Fibroblast of skin of left biceps (primary cell): ENCODE measurements at places on chromosomes 12 and 14.

- DNase-seq, result no peak
Observed at GRCh38 chr12:52944683-52945388, 4.1 kb upstream of the KRT18 start.

- DNase-seq, result no peak
Observed at GRCh38 chr14:90523544-90523943, 126.7 kb downstream of the CALM1 start.

DNA sequence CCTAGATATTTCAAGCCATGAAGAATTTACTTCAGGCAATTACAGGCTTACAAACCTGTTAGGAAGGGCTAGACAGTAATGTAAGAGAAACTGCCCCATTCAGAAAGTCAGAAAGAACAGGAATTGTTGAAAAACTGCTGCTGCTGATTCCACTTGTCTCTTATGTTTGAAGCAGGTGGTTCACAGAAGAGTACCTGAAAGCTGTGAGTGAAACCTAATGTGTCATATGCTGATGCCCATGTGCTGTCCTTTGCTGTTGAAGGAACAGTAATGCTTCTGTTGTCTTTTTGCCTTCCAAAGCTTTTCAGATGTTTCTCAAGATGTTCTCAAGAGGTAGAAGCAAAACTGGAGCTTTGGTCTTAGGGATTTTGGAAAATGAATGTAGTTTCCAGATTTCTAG lies 39.0 kb downstream of the MNAT1 start:
- DNase-seq, result no peak

- no peak for DNase-seq
Observed at GRCh38 chr12:55955800-55956508, 9.9 kb downstream of the PMEL start.

DNA sequence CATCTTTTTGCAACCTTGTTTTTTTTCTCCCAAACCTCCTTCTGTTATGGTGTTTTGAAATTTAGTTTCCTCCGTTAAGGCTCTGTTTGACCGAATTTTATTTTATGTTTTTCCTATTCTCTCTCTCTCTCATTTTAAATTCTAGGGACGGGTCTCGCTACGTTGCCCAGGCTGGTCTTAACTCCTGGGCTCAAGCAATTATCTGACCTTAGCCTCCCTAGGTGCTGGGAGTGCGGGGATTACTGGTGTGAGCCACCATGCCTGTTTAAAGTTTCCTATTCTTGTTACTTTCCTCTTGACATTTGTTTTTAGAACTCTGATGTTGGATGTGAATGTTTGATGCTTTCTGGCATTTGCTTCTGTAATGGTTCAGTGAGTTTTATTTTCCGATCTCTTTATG lies 1.0 kb downstream of the ZC3H14 start:
- DNase-seq, result no peak

GRCh38 chr14:35430459-35431199 lies 26.1 kb upstream of the NFKBIA start:
- DNase-seq, result no peak

DNA sequence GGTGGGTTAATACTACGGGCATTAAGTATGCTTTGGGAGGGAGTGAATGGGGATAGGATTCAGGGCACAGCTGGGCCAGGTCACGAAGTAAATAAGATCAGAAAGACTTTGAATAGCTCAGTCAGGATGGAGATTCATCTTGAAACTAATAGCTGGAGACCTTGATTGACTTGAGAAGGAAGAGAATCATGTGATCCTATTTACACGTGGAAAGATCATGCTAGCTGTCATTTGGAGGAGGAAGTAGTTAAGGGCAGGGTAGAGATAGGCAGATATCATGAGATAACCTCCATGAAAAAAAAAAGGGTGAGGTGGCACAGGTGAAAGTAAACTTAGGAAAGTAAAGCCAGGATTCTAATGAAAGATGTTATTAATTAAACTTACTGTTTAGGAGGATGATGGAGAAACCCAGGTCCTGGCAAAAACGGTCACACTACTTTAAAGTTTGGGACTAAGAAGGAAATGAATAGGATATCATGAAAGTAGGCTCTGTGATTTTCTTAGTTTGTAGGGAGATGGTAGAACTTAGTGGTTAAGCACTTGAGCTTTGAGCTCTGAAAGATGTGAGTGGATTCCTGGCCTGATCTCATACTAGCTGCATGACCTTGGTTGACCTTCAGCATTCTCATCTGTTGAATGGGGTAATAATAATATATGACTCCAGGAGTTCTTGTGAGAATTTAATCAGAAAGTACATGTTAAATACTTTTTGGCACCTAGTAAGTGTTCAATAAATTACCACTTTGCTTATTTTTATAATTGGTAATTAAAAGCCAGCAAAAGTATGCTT lies 439.0 kb downstream of the NRXN3 start:
- no peak for DNase-seq

DNA sequence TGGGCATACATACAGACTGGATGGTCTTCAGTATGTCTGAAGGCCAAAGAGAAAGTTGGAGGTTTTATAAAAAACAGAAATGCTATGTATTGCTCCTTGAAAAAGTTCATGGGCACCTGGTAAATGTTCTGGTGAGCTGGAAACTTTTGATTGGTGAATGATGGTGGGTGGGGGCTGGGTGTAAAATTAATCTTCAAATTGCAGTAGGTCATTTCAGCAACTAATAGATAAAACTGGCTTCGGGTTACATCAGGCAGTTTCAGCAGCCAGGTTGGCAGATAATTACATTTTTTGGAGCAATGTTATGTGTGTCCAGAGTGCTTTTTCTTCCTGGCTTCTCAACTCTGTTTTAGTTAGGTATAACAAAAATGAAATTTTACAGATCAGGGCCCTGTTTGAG lies 35.3 kb downstream of the SDR9C7 start:
- no peak for DNase-seq

DNA sequence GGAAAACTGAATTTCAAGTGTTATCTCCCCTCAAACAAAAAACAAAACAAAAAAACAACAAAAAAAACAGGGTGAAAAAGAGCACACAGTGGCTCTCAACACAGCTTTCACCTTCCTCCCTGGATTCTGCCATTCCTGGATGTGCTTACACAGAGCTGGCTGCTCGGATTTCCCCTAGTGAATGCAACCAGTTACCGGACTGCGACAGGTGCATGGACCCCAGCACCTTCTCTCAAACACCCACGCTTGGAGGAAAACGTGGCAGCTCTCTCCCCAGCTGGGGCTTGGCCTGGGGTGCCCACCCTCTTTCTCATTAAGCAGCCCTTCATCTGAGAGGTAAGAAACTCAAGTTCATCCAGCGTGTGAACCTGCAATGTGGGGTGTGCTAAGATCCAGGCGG lies 33.5 kb upstream of the DICER1 start:
- DNase-seq, result no peak

GRCh38 chr14:79426103-79426755 lies 785.1 kb downstream of the DIO2 start:
- no peak for DNase-seq

DNA sequence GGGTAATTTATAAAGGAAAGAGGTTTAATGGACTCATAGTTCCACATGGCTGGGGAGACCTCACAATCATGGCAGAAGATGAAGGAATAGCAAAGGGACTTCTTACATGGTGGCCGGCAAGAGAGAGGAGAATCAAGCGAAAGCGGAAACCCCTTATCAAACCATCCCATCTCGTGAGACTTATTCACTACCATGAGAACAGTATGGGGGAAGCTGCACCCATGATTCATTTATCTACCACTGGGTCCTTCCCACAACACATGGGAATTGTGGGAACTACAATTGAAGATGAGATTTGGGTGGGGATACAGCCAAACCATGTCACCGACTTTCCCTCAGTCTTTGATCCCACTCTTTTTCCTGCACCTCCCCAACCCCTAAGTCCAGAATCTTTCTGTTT lies 12.6 kb upstream of the CTDSP2 start:
- DNase-seq, result no peak
